ENCODE measurements at places on chromosomes 16 and 17. TPM values are rescaled to one million over a fixed set of nuclear protein-coding genes. Genes with fewer than 3 reads are reported as not detected.

The TP53TG3B gene
- total RNA-seq, result not detected

The P2RX5 gene
- total RNA-seq, result 0.66 TPM

The CHST4 gene
- not detected for total RNA-seq

The SPATA33 gene
- 14.7 TPM for total RNA-seq

The TMEM11 gene
- 20.6 TPM for total RNA-seq

The AOC3 gene
- 2.3 TPM for total RNA-seq

The TNK1 gene
- 8.2 TPM for total RNA-seq

The ZNF23 gene
- 16.4 TPM for total RNA-seq

The SMG6 gene
- 58.3 TPM for total RNA-seq

The TBC1D3B gene
- total RNA-seq, result 28.2 TPM

The AATK gene
- 15.2 TPM for total RNA-seq

The OR1D5 gene
- total RNA-seq, result not detected

The NPIPB8 gene
- 0.16 TPM for total RNA-seq

The NACA2 gene
- total RNA-seq, result not detected

The RNF166 gene
- total RNA-seq, result 22.9 TPM

The CLEC18A gene
- 2.2 TPM for total RNA-seq

The GDPD1 gene
- 7.6 TPM for total RNA-seq
